ENCODE measurements at places on chromosomes 6 and 20. TPM values are rescaled to one million over a fixed set of nuclear protein-coding genes. Genes with fewer than 3 reads are reported as not detected.
A peak's percentile ranks its signal among the peaks of the same experiment; 100 is the strongest.

SRSF12 gene
- not detected for total RNA-seq

GSTA2 gene
- not detected for total RNA-seq

PLCB1 gene
- 7.2 TPM for total RNA-seq

ADGRF5 gene
- total RNA-seq = 49.2 TPM

DST gene
- 219 TPM for total RNA-seq

DNA sequence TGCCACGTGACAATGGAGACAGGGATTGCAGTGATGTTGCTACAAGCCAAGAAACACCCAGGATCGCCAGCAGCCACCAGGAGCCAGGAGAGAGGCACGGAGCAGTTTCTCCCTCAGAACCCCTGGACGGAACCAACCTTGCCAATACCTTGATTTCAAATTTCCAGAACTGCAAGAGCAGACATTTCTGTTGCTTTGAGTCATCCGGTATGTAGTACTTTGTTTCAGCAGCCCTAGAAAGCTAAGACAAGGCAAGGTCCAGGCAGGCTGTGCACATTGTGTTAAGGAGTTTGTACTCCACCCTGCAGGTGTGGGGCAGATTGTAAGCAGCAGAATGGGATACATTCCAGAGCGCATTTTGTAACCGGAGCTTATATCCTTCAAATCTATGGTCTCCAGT, 48.3 kb downstream of the TRERF1 start:
- no peaks in the 10 kb centered on the region for H3K36me3 ChIP-seq
- no peaks in the 10 kb centered on the region for H3K4me1 ChIP-seq
- no peaks in the 10 kb centered on the region for H3K27me3 ChIP-seq
- H3K4me3 ChIP-seq = no peak overlapping the region
- no peak for DNase-seq
- H3K27ac ChIP-seq = no peak overlapping the region

- peak overlapping the region; percentile 78 for H3K27ac ChIP-seq
- DNase-seq = peak; percentile 36
- H3K27me3 ChIP-seq = no peaks in the 10 kb centered on the region
- peaks cover 29% of the 10 kb centered on the region for H3K4me1 ChIP-seq
Observed at GRCh38 chr6:166636191-166636933, 9.3 kb upstream of the RPS6KA2 start.

DNA sequence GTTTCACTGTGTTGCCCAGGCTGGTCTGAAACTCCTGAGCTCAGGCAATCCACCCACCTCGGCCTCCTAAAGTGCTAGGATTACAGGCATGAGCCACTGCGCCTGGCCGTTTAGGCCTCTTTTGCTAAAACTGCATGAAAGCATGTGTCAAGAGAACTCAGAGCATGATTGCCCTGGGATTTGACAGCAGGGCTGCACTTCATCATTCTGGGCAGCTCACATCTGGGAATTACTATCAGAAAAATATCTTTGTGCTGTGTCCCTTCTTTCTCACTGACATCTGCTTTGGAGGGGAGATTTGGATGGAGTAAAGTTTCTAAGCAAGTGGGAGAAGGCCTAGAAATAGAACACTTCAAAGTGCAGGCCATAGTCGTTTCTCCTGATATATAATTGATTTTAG, 59.6 kb upstream of the EIF2S2 start:
- H3K27me3 ChIP-seq = no peaks in the 10 kb centered on the region
- no peak overlapping the region for H3K27ac ChIP-seq
- H3K36me3 ChIP-seq = no peaks in the 10 kb centered on the region
- no peak for DNase-seq

GRCh38 chr20:24994470-24995368, 2.2 kb upstream of the APMAP start:
- H3K4me3 ChIP-seq = peak overlapping the region; percentile 37
- no peaks in the 10 kb centered on the region for H3K36me3 ChIP-seq
- H3K27me3 ChIP-seq = no peaks in the 10 kb centered on the region
- H3K4me1 ChIP-seq = peaks cover 41% of the 10 kb centered on the region

GRCh38 chr6:71468841-71469700, 180.5 kb downstream of the OGFRL1 start:
- H3K27me3 ChIP-seq = no peaks in the 10 kb centered on the region
- no peak for DNase-seq
- no peak overlapping the region for H3K27ac ChIP-seq
- no peaks in the 10 kb centered on the region for H3K4me1 ChIP-seq

- no peaks in the 10 kb centered on the region for H3K27me3 ChIP-seq
- H3K4me1 ChIP-seq = no peaks in the 10 kb centered on the region
- DNase-seq = no peak
- H3K36me3 ChIP-seq = no peaks in the 10 kb centered on the region
Observed at GRCh38 chr6:6643398-6643797, 54.9 kb downstream of the LY86 start.

DNA sequence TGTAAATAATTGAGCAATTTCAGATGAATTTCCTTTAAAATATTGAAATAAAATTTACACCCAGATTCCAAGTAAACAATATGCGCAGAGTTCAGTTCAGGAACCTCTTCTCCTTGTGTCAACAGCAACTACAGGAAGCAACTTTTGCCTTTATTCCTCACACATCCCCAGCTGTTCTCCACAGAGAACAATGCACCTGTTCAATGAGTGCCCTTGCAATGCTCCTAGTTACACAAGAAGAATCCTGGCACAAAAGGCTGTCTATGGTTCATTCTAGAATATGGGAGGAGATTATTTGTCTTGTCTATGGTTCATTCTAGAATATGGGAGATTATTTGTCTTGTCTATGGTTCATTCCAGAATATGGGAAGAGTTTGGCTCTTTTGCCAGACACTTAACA, 454.9 kb downstream of the BTBD3 start:
- H3K36me3 ChIP-seq = no peaks in the 10 kb centered on the region
- no peaks in the 10 kb centered on the region for H3K27me3 ChIP-seq
- no peak overlapping the region for H3K27ac ChIP-seq
- H3K4me3 ChIP-seq = no peak overlapping the region

DNA sequence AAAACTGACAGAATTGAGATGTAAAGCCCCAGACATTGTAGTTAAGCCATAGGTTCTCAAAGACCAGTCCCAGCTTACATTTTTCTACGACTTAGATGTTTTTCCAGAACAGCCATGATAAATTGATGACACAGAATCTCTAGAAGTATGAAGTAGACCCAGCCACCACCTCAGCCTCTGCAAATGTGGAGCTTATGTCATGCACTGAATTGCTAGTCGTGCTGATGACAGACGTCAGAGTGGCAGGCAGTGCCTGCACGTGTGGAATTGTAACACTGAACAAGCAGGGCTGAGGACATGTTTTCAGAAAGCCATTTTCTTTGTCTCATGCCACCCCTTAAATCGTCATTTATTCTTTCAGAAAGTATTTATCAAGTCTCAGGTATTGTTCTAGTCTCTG, 72.4 kb upstream of the TMEM181 start:
- no peaks in the 10 kb centered on the region for H3K27me3 ChIP-seq
- no peaks in the 10 kb centered on the region for H3K36me3 ChIP-seq
- H3K4me1 ChIP-seq = no peaks in the 10 kb centered on the region
- no peak overlapping the region for H3K27ac ChIP-seq
- DNase-seq = no peak
- H3K4me3 ChIP-seq = no peak overlapping the region

GRCh38 chr20:40720826-40721225, 31.8 kb upstream of the MAFB start:
- DNase-seq = no peak
- no peaks in the 10 kb centered on the region for H3K27me3 ChIP-seq
- H3K4me1 ChIP-seq = no peaks in the 10 kb centered on the region
- H3K4me3 ChIP-seq = no peak overlapping the region
- H3K27ac ChIP-seq = no peak overlapping the region
- H3K36me3 ChIP-seq = no peaks in the 10 kb centered on the region

GRCh38 chr20:11755071-11755841, 162.4 kb upstream of the BTBD3 start:
- no peaks in the 10 kb centered on the region for H3K4me1 ChIP-seq
- DNase-seq = no peak

- DNase-seq = no peak
- H3K4me3 ChIP-seq = no peak overlapping the region
- H3K27ac ChIP-seq = no peak overlapping the region
- no peaks in the 10 kb centered on the region for H3K4me1 ChIP-seq
- no peaks in the 10 kb centered on the region for H3K27me3 ChIP-seq
Observed at GRCh38 chr6:12801141-12801540, 84.6 kb downstream of the PHACTR1 start.

- H3K27ac ChIP-seq = no peak overlapping the region
- DNase-seq = no peak
- no peaks in the 10 kb centered on the region for H3K27me3 ChIP-seq
- H3K4me1 ChIP-seq = no peaks in the 10 kb centered on the region
- H3K36me3 ChIP-seq = no peaks in the 10 kb centered on the region
- no peak overlapping the region for H3K4me3 ChIP-seq
Observed at GRCh38 chr20:20317195-20317594, 50.7 kb upstream of the INSM1 start.

- no peak overlapping the region for H3K27ac ChIP-seq
- no peak for DNase-seq
- H3K36me3 ChIP-seq = no peaks in the 10 kb centered on the region
- peaks cover 22% of the 10 kb centered on the region for H3K27me3 ChIP-seq
- peaks cover 18% of the 10 kb centered on the region for H3K4me1 ChIP-seq
Observed at GRCh38 chr20:31864521-31865400, 5.6 kb downstream of the DUSP15 start.

GRCh38 chr6:138521790-138522189, 22.5 kb upstream of the NHSL1 start:
- no peak for DNase-seq
- H3K27ac ChIP-seq = no peak overlapping the region
- no peaks in the 10 kb centered on the region for H3K27me3 ChIP-seq
- no peaks in the 10 kb centered on the region for H3K4me1 ChIP-seq
- H3K4me3 ChIP-seq = no peak overlapping the region
- H3K36me3 ChIP-seq = no peaks in the 10 kb centered on the region

DNA sequence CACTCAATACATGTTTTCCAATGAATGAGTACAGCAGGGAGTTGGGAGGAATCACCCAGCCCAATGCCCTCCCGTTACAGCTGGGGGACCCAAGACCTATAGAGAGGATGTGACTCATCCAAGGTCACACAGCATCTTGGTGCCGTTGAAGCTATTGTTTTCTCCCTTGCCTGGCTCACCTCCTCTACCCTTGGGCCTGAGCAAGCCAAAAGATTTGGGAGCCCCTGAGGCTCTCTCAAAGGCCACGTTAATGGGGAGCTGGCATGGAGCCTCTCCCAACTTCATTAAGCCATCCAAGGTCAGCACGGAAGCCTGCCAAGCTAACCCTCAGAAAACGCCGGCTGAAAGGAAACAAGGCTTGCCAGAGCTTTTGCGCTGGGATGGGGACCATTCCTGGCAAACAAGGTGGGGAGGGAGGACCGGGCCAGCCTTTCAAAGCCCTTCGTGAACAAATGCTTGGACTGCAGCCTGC, 30.4 kb downstream of the KCNB1 start:
- H3K27ac ChIP-seq = peak overlapping the region; percentile 58
- no peaks in the 10 kb centered on the region for H3K27me3 ChIP-seq
- DNase-seq = no peak
- no peak overlapping the region for H3K4me3 ChIP-seq
